ENCODE measurements at places on chromosomes 2 and 18.

- no peak for DNase-seq
Measured at GRCh38 chr2:134932864-134933526, 14.4 kb downstream of the CCNT2 start.

DNA sequence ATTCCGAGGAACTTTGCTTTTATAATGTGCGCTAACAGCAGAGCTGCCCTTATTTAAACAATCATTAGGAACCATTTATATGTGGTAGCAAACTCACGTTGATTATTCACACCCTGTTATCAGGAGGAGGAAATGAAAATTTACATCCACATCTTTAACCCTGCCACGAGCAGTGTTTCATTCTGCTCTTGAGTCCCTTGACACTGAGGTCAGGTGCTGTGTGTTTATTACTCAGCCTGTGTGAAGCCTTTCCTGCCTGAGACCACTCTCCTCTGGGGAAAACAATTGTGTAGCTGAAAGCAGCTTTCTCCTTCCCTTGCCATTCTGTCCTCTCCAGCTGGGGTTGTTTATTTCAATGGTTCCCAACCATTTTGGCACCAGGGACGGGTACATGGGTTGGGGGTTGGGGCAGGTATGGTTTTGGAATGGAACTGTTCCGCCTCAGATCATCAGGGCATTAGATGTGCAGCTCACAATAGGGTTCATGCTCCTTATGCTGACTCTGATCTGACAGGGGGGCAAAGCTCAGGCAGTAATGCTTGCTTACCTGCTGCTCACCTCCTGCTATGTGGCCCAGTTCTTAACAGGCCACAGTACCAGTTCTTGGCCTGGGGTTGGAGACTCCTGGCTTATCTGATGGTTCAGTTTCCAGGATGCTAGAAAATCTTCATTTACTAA is 651.1 kb downstream of the TDRD15 start:
- no peak for DNase-seq

DNA sequence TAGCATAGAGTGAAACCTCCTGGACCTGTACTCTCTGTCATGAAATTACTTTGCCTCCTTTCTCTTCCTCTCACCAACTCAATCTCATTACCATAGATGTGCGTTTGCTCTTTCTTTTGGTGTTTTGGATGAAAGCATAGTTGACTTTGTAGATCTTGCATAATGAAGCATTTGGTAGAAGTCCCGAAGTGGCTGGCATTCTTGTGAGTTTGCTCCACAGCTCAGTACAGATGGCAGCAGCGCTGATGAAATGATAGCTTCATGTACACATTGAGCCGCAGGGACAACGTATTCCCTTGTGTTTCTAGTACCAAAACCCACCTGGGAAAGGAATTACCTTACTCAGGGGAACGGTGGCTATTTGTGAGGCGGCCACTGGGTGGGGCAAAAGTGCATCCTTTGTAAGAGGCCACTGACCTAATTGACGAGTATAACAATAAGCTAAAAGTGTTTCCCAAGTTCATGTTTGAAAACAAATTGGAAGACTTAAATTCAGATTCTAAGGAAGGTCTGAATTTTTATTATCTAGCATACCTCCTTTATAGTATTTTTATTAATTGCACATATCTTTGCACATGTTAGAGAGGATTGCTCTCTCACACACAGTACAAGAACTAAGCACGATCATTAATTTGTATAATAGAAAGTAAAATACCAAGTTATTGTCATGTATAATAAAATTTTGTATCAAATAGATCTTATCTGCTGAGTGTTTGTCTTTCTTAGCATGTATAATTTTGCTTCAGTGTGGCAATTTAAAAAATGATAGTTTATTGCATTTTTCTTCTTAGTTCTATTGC is 25.4 kb upstream of the CDH7 start:
- DNase-seq: no peak

DNA sequence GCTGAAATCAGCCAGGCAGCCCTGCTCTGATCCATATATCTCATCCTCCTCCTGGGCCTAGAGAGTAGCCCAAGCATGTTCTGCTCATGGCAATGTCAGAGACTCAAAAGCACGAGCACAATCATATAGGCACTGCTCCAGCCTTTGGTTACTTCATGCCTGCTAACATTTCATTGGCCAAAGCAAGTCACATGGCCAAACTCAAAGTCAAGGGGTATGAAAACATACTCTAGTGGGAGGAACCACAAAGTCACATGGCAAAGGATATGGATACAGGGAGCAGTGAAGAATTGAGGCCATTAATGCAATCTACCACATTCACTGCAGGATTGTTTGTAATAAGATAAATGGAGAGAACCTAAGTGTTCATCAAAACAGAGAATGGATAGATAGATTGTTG is 87.8 kb upstream of the SPATS2L start:
- no peak for DNase-seq

- DNase-seq: no peak
Measured at GRCh38 chr18:40935423-40935822, 1019.6 kb upstream of the PIK3C3 start.

DNA sequence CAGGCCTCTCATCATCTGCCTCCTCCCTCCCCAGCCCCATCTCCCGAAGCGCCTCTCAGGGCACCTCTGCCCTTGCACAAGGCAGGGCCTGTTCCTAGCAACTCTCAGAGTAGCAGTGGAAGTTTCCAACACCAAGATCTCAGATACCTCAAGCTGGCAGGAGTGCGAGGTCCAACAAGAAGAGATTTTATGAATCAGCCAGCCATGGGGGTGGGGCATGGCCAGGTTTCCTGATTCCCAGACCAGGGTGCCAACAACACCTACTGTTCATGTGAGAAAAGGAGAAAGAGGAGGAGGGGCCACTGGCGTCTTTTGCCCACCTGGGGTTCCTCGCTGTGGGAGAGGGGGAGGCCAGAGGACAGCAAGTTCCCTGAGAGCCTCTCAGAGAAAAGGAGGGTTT is 6.6 kb upstream of the STEAP3 start:
- DNase-seq: no peak

- DNase-seq: no peak
Measured at GRCh38 chr2:44952143-44952805, 10.8 kb downstream of the SIX3 start.

GRCh38 chr18:24014062-24014985 is at the start of gene TTC39C:
Gene TTC39C (plus strand): TSS chr18:24014754. CDS start chr18:24014872, 118 bp downstream.
- DNase-seq: peak; percentile 58
